Myocyte (in vitro differentiated cells): ENCODE measurements at places on chromosomes 1 and 21. TPM values are rescaled to one million over a fixed set of nuclear protein-coding genes. Genes with fewer than 3 reads are reported as not detected.

GRCh38 chr1:204320382-204320804 is 39.3 kb downstream of the PLEKHA6 start:
- no peak for DNase-seq

- DNase-seq = no peak
Observed at GRCh38 chr1:9107136-9107535, 21.8 kb downstream of the GPR157 start.

DNA sequence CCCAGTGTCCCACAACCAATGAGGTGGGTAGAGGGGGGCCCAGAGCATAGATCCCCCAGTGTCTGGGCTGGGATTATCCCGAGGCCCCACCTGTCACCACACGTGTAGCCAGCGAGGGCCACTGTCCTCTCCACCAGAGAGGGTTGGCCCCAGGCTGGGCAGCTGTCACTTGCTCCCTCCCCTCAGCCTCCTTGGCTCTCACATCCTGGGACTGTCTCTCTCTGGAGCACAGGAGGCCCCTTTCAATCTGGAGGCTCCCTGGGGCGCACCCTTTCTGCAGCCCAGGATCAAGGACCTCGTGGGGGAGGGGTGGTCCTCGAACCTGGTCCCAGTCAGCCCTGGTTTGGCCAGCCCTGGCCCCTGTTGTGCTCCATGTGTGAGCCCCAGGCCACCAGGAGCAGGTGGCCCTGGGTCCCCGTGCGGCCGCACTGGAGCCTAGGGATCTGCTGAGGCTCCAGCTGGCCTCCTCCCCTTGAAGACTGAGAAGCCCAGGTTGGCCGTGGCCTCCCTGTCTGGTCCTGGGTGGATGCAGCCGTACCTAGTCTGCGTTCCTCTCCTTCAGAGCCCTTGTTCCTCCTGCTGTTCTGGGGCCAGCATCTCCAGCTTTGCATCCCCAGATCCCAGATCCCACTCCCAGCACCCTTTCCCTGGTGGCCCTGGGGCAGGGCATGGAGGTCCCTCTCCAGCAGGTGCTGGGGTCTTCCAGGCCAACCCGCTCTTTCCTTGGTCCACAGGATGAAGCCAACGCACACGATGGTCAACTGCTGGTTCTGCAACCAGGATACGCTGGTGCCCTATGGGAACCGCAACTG is 6.7 kb downstream of the TMEM201 start:
- DNase-seq = peak; percentile 68

DNA sequence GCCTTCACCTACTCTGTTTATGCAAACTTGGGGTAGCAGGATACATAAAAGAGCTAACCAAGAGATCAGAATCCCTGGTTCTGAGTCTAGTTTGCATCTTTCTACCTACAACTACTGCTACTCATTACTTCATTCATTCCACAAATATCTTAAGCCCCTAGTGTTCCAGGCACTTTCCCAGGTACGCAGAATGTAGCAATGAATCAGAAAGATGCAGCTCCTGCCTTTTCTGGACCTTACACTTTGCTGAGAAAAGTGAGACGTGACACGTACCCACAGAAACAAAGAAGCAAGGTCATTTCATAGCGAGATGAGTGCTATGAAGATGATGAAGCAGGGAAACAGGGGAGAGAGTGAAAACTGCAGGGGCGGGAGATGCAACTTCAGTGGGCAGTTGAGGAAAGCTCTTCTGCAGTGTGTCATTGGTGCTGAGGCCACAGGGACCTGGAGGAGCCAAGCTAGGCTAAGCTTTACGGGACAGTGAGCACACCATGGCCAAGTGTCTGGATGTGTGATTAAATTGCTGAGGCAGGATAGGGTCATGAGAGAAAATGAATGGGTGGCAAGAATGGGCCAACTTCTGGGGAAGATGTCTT is 167.9 kb downstream of the TNFSF18 start:
- DNase-seq = no peak

GRCh38 chr1:181804989-181805388 is 256.5 kb downstream of the ZNF648 start:
- no peak for DNase-seq

GRCh38 chr21:42513985-42514882 is 582 bp downstream of the SLC37A1 start:
- DNase-seq = no peak

GRCh38 chr1:198472997-198473396 is 67.5 kb downstream of the ATP6V1G3 start:
- DNase-seq = no peak

DNA sequence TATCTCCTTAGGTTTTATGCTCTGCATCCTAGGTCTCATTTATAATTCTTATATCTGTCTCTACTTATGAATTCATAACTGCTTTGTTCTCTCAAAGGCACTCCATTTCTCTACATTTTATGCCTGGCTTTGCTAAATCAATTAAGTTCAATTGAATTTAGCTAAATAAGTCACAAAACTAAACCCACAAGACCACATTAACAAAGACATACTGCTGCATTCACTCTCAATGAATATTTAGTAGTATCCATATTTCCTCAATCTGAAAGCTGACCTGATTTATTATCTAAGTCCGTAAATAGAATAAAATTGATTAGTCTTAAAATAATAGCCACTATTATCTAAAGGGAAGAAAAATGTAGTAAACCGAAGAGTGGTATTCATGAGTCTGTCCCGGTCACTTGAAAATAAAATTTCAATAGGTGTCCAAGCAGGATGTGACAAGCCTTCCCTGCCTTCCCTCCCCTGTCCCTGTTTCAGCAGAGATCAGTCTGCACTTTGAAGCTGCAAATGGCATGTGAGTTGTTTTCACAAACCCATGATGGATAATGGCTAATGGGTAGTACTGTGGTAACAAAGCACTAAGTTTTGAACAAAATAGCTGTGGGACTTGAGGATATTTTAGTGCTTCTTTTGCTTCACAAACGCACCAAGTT is 295.0 kb upstream of the NCAM2 start:
- DNase-seq = no peak

The VANGL1 gene
- total RNA-seq = 6.9 and 9.1 TPM in 2 replicates

The PDPN gene
- total RNA-seq = 0.99 and 2.7 TPM in 2 replicates

The OR2T35 gene
- total RNA-seq = not detected in 2 replicates

The SAMD13 gene
- 0.70 and 0.99 TPM in 2 replicates for total RNA-seq

The ARHGEF2 gene
- total RNA-seq = 361 and 478 TPM in 2 replicates

The MYBPH gene
- total RNA-seq = 1,679 and 2,440 TPM in 2 replicates

The PRKCZ gene
- 0.27 TPM in 1 of 2 replicates, not detected in the other for total RNA-seq

The PUSL1 gene
- total RNA-seq = 41.6 and 43.4 TPM in 2 replicates

The SMG5 gene
- 104 TPM in 2 replicates for total RNA-seq

The ARHGEF16 gene
- not detected in 2 replicates for total RNA-seq

The OR2T11 gene
- total RNA-seq = not detected in 2 replicates

The MFAP2 gene
- 1.3 and 1.7 TPM in 2 replicates for total RNA-seq

The ITLN2 gene
- not detected in 2 replicates for total RNA-seq

The NR1I3 gene
- not detected in 2 replicates for total RNA-seq

The LRRC7 gene
- 0.26 and 0.37 TPM in 2 replicates for total RNA-seq
